ENCODE measurements at places on chromosomes 5 and 9.

DNA sequence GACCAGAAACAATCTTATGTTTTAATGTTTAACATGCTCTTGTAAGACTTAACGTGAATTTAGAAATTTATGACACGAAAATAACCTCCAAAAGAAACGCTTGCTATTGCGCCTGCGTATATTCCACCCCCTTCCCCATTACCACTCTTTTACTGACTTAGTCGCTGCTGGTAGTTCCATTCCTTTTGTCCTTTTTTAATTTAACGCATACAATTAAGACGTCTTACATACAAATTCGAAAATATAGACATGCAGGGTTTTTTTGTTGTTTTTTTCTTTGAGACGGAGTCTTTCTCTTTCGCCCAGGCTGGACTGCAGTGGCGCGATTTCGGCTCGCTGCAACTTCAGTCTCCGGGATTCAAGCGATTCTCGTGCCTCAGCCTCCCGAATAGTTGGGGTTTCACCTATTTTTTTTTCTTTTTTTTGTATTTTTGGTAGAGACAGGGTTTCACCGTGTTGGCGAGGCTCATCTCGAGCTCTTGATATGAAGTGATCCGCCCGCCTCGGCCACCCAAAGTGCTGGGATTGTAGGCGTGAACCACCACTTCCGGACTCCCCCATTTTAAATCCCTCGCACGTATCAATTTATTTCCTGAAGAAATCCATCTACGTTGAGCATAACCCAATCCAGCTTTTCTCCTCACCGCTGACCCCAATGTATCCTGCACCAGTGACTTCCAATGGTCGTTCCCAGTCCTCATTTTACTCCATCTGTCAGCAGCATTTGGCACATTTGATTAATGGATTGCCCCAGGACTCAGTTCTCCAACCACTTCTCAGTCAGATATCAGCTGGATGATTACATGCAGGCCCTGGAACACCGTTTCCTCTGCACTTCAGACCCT lies 684 bp upstream of the MED7 start:
- DNase-seq = peak; percentile 72

DNA sequence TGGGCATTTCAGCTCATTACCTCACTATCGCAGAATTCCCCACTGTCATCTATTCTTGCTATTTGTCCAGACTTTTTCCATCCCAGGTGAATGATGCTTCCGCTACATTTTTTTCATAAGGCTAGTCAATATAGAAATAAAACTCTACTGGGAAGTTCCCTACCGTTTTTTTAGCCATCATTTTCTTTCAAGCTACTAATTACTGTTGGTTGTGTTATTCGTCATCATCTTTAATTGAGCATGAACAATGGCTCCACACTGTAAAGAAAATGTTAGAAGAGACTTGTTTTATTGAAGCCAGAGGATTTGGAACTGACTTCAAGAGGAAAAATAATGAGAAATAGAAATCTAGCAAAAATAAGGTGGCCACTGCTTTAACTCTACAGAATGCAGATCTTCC lies 265.0 kb downstream of the ZNF608 start:
- DNase-seq = no peak

- no peak for DNase-seq
Measured at GRCh38 chr5:81315336-81315735, 13.9 kb downstream of the ZCCHC9 start.

GRCh38 chr5:33319151-33319550 lies 121.6 kb upstream of the TARS1 start:
- no peak for DNase-seq

- peak; percentile 26 for DNase-seq
Measured at GRCh38 chr9:82332018-82332773, 343.6 kb downstream of the SPATA31D1 start.

GRCh38 chr5:3301306-3301705 lies 294.3 kb upstream of the IRX1 start:
- no peak for DNase-seq

GRCh38 chr5:137220523-137220927 lies 278.6 kb downstream of the SPOCK1 start:
- DNase-seq = no peak

GRCh38 chr9:105828171-105828570 lies 133.8 kb downstream of the TMEM38B start:
- DNase-seq = no peak

DNA sequence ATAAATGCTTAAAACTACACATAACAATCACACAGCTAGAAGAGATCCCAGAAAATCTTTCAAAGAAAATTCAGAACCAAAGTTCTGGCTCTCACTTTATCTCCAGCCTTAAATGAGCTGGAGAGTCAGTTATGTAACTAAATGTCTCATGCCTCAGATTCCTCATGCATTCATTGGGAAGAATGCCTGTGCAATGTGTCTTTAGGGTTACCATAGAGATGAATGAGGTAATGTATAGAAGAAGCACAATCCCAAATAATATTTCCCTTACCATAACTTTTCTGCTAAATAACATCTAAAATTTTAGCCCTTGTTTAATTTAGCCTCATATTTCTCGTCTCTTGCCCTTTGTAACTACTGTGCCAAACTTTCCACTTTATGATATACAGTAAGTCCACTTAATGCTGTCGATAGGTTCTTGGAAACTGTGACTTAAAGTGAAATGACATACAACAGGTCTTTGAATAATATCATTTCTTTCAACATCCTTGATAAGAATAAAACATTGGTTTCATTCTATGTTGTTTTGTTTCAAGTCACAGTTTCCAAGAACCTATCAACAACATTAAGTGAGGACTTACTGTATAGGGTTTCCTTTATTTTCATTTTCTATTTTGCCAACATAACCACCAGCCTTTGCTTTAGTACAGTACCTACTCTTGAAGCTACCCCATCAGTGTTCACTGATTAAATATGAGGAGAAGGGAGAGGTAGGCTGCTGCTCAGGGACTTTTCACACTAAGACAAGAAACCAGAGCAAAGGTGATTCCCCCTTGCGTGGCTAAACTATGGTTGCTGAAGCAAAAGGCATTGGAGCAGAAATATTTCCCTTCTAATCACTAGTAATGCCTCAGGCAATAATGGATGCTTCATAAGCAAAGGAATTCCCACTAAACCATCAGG lies 295.7 kb upstream of the PTGER4 start:
- DNase-seq = peak; percentile 40

DNA sequence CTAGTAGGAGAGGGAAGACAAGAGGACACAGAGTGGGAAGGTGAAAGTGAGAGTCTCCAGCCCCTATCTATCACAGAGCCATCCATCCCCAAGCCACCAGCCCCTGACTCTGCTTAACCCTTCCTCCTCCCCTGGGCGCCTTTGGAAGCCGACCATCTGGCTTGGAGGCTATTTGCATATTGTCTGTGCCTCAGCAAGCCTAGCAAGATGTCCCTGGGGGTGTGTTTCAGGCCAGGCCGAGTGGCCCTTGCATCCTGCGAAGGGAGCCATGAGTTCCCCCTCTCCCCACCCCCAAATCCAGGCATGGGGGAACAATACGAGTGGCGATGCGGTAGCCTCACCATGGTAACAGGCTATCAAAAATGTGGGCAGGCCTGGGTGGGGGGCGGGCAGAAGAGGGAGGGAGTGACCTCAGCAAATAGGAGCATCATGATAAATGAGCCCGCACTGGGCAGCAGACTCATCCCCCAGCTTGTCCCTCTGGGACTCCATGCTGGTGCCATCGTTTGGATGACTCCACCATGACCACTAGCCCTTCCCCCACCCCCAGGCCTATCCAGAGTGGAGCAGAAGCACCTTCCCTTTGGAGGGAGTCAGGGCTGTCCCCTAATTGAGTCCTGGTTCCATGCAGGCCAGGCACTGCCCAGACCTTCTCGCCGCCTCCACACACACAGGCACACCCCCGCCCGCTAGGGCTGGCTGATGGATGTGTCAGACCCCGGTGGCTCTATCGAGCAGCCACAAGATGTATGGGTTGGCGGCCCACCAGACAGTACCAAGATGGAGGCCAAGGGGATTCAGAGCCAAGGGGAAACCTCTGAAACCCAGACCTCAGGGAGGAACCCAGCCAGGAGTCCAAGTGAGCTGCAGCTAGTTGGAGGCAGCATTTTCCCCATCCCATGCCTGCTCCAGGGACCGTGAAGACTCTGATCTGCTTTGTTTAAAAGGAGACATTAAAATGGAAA lies 14.6 kb downstream of the URM1 start:
- no peak for DNase-seq

DNA sequence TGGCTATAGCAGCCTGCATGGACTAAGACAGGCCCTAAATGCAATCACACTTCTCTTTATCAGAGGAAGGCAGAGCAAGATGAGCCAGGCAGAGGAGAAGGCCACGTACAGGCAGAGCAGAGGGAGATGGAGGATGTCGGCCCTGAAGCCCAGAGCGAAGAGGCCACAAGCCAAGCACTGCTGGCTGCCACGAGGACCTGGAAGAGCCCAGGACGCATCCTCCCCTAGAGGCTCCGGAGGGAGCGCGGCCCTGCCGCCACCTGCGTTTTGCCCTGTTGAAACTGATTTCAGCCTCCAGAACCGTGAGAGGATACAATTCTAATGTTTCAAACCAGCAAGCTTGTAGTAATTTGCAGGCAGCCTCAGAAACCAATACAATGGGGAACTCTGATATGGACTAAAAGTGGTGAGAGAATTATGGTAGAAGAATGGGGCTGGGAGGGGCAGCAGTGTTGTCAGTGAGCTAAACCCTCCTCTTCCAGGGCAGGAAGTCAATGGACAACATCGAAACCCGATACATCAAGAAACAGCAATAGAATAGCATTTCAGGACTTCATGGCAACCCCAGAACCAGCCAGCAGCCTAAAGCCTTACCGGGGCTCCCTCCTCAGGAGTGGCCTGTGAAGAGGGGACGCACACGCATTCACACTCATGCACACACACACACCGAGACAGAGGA lies 32.6 kb downstream of the ADAMTS2 start:
- DNase-seq = no peak

GRCh38 chr9:74496819-74497747 lies at the start of gene RORB:
RORB (plus strand) TSS chr9:74497335; CDS start chr9:74497977, 642 bp downstream.
- DNase-seq = peak; percentile 81

GRCh38 chr5:103356350-103357091 lies 98.0 kb downstream of the MACIR start:
- DNase-seq = no peak

GRCh38 chr9:6473151-6473550 lies 60.2 kb downstream of the UHRF2 start:
- DNase-seq = no peak

- DNase-seq = no peak
Measured at GRCh38 chr5:14773588-14773987, 98.0 kb downstream of the ANKH start.

GRCh38 chr5:91443761-91444467 lies 60.8 kb upstream of the ARRDC3 start:
- no peak for DNase-seq

- peak; percentile 71 for DNase-seq
Measured at GRCh38 chr5:140248414-140248813, 54.5 kb downstream of the PFDN1 start.

- DNase-seq = no peak
Measured at GRCh38 chr9:114893221-114894010, 37.0 kb downstream of the TNFSF8 start.

DNA sequence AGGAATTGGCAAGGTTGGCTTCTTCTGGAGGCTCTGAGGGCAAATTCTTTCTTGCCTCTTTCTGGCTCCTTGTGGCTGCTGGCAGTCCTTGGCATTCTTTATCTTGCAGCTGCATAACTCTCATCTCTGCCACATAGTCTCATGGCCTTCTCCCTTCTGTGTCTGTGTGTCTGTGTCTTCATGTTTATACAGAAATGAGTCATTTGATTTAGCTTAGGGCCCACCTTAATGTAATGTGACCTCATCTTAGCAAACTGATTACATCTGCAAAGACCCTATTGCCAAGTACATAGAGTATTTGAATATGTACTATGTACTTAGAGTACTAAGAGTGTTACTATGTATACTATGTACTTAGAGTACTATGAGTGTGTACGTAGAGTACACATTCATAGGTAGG lies 122.5 kb downstream of the RFK start:
- no peak for DNase-seq

GRCh38 chr5:112931473-112931872 lies 9.4 kb upstream of the REEP5 start:
- no peak for DNase-seq

- DNase-seq = peak; percentile 85
Measured at GRCh38 chr5:76256116-76256889, 146.8 kb upstream of the IQGAP2 start.

DNA sequence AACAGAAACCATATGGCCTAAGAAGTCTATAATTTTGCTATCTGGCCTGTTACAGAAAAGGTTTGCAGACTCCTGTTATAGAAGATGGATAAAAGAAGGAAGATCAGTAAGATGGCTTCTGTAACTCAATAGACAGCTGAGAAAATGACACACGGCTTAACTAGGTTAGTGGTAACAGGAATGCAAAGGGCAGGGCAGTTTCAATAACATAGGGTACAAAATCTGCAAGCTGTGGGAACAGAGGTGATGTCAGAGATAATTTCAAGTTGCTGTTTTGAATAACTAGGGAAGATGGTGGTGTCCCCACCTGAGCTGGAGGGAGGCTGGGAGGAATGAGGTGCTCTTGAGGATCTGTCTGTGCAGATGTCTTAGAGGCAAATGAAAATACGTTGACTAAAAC lies 106.5 kb downstream of the GLIS3 start:
- no peak for DNase-seq

GRCh38 chr9:125435776-125436612 lies 174.4 kb downstream of the GAPVD1 start:
- no peak for DNase-seq

DNA sequence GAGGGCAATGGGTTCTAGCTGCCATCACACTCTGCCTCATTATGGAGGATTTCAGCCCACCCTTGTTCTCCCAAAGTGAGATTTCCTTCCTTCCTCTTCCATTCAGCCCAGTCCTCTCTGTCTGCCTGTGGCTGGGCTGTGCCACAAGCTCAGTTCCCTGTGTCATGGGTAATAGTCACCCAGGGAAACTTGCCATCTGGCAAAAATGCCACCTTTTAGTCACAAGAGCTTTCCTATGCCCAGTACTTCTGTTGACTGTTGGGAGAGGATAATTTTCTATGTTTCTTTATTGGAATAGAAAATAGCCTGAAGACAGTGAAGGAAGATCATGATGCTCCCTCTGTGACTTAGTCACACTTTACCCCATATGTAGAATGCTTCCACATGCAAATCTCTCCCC lies 71.4 kb downstream of the TLR4 start:
- no peak for DNase-seq

DNA sequence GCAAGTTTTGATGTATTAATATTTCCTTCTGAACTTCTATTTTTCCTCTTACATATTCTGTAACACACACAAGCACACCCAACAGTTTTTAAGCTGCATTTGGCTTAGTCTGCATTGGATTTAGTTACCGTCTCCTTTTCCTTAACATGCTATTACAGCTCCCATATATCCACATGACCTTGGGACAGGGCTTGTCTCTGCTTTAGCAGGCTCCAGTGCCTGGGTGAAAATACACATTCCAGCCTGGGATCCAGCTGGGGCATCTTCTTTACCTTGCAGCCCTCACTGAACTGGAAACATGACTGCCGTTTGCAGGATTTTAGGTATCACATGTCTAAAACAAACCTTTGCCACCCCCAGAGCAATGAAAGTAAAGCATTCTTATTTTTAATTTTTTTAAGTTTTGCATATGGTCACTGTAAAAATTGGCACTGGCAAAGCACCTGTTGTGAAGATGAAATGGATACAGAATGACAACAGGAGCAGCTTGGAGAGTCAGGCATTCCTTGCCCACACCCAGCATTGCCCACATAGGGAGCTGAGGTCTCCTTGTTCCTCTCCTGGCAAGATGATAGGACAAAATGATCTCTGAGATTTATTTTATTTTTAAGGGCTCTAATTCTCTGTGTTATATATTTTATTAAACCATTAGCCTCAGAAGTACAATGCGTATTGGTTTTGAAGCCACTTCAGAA lies 4.0 kb downstream of the GADD45G start:
- no peak for DNase-seq
